ENCODE measurements at places on chromosomes 4 and X. TPM values are rescaled to one million over a fixed set of nuclear protein-coding genes. Genes with fewer than 3 reads are reported as not detected.

HTRA3 gene
- 8.5 TPM for total RNA-seq

- no peak for DNase-seq
Measured at GRCh38 chrX:154436983-154437752, at the start of gene GDI1. GDI1 (plus strand) TSS chrX:154437154; CDS start chrX:154437255, 101 bp downstream.

- no peak for DNase-seq
Measured at GRCh38 chrX:123422875-123423274, 238.8 kb downstream of the GRIA3 start.

- DNase-seq: no peak
Measured at GRCh38 chr4:183099537-183100297, 660 bp downstream of the WWC2 start.

DNA sequence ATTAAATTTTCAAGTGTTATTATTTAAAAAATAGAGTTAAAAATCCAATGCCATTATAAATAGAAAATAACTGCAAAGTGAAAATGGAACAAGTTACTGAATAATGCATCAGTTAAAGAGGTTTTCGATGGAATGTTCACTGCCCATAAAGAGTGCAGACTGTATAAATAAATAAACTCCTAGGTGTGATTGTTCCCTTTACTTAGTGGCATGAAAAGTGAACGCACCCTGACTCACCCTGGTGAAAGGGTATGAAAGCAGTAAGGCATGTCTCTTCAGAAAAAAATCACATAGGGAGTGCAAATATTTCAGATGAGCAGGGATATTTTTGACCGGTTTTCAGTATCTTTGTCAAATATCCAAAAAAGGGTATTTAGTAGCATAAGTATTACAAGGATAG, 387.8 kb downstream of the DCAF12L2 start:
- no peak for DNase-seq

DNA sequence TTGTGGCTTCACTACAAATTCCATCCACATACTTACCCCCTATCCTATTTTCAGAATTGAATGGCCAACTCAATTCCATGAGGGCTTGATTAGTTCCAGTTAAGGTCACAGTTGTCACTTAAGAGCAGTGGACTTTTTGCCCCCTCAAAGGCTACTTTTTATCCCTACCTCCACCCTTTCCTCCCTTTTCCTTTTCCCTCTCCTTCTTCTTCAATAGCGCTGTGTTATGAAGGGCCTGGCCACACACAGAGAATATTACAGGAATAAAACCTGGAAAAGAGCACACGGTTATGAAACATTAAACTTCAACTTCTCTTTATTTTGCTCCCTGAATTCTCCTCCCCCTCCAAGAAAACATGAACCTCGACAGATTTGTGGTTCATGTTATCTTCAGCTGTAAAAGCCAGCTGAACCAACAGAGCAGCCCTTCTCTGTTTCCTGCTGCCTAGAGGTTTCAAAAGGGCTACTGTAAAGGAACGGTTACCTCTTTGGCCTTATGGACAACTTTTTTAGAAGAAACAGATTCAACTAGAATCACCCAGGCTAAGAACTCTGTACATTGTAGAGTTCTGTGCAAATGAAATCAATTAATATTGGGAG, 87.0 kb upstream of the RPL34 start:
- no peak for DNase-seq

Measured in breast epithelium (tissue), 4 donors.